ENCODE measurements at places on chromosomes 2 and 18.

DNA sequence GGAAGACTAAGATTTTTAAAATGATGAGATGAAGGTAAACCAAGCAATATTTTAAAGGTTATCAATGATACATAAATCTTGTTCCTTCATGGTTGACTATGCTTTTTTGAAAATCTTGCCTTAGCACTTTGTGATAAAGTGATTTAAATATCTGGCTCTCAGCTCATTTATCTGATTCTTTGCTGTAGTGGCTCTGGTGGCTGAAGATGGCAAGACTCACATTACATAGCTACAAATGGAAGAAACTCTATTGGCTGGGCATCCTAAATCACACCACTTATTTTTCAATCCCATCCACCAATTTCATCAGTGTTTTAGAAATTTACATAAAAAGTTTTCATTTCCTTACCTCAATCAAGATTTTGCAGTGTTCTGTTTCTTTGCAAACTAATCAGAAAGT is 16.6 kb upstream of the APCDD1 start:
- no peak for DNase-seq

DNA sequence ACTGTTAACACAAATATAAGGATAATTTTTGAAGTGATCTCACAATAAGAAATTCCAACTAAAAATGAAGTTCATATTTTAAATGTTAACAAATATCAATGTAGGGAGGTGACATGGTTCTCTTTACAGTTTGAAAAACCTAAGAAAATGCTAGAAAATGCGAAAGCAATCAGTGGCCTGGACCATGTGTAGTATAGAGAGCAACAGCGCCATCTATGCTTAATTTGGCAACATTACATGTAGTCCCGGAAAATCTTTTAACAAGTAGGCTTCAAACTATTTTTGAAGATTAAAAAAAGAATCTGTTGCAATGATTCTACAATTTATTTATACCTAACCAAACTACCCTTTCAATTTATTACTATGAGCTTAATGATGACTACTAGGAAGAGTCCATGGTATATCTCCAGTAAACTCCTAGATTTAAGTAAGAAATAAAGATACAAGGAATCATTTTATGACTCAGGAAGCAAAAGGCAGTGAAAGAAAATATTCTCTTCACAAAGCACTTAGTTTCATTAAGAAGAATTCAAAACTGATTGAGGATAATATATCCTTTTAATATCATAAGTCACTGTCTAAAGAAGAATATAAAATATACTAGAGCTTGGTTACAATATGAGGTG is 33.3 kb downstream of the NDUFA10 start:
- no peak for DNase-seq

DNA sequence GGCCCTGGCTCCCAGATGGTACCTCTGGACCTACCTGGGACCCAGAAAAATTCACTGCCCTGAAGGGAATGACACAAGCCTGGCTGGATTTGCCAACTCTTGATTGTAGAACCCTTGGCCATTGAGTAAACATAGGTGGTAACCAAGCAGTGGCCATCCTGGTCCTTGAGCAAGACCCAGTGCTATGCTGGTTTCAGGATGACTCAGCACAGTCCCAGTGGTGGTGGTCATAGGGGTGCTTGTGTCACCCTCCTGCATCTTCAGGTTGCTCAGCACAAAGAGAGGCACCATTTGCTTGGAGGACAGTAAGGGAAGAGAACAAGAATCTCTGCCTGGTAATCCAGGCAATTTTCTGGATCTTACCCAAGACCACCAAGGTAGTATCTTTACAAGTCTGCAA is 52.9 kb downstream of the UPP2 start:
- no peak for DNase-seq

- DNase-seq: no peak
Measured at GRCh38 chr18:22975508-22975907, 42.4 kb downstream of the RBBP8 start.

DNA sequence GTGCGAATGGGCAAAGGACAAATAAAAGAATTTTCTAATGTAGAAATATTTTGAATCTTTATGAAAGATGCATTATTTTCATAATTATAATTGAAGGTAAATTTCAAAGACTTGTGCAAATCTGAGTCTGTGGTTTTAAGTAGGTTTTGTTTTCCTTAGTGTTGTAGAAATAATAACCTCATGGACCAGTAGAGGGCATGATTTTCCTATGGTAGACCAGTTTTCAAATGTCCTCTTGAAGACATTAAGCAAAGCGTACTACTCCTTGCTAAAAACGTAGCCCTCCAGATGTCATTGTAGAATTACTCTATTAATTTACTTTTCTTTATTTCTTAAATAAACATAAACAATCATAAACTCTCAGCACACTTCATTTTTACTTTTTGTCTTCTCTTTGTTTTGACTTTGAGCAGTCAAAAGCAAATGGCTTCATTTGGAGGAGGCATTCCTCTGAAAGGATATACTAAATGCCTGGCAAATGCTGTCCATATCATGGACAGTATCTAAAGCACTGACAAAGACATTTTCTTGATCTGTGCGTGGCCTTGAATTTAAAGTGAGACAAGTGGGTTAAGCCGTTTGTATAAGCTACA is 85.8 kb upstream of the FAM237A start:
- no peak for DNase-seq

DNA sequence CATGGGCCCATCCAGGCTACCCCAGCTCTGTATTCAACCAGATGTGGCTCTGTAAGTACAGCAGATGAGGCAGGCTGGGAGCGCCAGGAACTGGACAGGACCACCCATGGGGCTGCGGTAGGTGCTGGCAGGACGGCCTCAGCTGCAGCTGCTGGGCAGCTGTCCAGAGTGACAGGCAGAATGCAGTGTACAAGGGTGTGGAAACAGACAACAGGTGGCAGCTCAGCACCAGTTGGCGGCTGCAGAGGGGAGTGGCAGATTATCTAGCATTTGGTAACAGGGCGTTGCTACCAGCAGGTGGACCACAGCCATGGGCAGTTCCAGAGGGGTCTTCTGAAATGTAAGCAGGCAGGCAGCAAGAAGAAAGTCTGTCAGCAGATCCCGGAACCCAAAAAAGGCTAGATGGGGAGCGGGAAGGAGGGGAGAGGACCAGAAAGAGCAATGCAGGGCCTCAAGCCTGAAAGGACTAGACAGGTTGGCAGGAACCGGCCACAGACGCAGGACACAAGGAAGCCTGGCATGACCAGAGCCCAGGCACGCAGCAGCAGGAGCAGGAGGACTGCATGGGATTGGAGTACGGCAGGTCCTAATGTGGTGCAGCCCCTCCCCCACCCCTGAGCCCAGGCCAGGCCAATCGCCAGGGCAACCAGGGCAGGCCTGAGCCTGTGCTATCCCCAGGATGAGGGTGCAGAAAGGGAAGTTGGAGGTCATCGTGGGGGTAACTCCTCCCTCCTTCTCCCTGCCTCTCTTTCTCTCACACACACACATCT is 24.7 kb downstream of the PKDCC start:
- DNase-seq: no peak

Data from activated gamma-delta T cell treated with anti-CD3 and anti-CD28 coated beads, Interleukin-2, amount 50 U/mL, for 16 hours (primary cell).